ENCODE measurements at places on chromosomes 6 and 20.

DNA sequence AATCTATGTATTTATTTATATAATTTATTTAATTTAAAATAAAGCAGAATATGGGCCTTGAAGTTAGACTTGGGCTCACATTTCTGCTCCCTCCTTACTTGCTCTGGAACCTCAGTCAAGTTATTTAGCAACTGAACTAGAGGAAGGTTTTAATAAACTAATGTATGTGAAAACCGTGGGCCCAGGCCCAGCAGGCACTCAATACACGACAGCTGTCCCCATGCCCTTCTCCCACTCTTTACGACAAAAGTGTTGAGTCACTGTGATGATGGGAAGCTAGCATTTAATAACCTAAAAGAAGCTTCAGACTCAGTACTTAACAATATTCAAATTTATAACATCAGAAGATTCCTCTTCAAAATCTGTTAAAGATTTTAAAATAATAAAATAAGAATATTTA is 46.7 kb downstream of the SERAC1 start:
- no peak for DNase-seq

DNA sequence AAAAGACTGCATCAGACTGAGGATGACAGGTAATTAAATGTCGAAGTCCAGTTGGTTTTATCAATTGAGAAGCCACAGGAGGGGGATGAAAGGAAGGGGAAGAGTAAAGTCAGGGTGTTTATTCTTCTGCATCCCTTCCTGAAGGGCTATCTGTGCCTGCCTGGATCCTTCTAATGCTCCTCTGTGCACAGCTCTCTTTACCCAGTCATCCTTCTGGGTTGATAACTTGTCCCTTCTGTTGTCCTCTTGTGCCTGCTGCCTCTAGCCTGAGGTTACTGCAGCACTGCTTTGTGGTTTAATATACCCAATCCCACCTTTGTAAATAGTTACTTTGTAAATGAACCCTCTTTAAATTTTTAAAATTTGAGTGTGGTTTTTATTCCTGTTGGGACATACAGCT is 1127.3 kb downstream of the EPHA7 start:
- DNase-seq, result no peak

DNA sequence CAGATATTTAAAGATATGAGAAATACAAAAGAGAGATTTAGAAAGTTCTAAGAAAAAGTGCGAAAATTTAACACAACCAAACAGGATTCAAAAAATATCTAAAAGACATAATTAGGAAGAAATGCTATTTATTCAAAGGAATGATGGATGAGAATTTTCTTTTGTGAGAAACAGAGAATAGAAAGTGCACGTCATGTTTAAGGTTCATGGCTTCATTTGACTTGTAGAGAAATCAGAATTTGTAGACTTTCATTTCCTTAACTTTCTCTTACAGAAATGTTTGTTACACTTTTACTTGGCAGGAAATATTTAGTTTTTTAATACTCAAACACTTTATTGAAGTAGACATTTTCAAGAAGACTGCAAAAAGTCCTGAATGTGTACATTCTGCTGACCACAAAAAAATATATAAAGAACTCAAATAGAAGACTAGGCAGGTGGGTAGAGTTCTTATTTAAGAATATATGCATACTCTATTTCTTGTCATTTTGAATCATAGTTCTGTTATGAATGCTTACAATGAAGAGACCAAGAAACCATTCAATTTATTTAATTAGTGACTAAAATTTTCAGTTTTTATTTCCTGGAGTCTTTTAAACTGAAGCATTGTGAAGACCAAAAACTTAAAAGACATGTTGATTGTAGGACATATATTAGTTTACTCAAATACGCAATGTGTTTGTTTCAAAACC is 710.5 kb upstream of the HS3ST5 start:
- DNase-seq, result no peak

- DNase-seq, result no peak
Measured at GRCh38 chr6:37042150-37042549, 36.7 kb downstream of the FGD2 start.

DNA sequence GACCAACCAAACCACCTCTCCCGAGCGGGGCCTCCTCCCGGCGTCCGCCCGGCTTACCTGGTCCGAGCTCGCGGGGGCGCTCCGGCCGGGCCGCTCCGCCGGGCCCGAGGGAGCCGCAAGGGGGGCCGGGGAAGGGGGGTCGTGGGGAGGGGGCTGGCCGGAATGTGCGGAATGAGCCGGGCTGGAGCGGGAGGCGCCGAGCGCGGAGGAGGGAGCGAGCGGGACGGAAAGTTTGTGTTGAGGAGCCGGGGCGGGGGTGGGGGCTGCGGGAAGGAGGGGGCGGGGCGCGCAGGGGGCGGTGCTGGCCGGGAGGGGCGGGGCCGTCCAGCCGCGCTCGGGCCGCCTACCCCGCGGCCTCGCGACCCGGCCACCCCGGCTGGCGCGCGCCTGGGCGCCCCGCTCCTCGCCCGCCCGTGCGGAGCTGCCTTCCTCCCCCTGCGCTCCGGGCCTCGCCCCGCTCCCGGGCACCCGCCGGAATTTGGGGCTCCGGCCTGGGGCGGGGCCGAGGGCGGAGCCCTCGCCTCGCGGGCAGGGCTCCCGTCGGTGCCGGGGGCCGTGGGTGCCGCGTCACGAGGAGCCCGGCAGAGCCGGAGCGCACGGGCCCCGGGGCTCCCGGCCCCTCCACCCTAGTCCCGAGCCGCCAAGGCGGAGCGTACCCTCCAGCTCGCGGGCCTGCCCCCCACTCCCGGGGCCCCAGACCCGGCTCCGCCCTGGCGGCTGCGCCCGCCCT is at the start of gene TEAD3:
Gene TEAD3 (minus strand): TSS at position 239 of the 730 bp plus-strand sequence.
- DNase-seq, result no peak

GRCh38 chr20:16111852-16112412 is 461.3 kb downstream of the KIF16B start:
- DNase-seq, result peak; percentile 23

- no peak for DNase-seq
Measured at GRCh38 chr6:81861281-81861680, 108.8 kb upstream of the TENT5A start.

GRCh38 chr20:21607971-21608725 is 94.3 kb upstream of the NKX2-2 start:
- peak; percentile 93 for DNase-seq

DNA sequence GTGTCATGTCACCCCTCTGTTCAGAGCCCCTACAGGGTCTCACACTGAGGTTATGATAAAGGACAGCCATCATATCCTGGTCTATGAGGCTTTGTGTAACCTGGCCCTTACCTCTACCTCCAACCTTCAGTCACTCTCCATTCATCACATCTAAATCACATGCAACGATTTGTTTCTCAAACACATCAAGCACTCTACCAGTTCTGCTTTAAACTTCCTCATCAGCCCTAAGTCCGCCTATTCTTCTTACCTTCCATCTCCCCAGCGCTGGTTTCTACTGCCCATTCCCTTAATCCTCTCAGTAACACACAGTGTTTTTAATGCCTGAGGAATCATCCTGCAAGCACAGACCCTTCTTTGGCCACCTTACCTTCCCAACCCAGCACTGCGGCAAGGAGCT is 17.9 kb upstream of the BACH2 start:
- DNase-seq, result no peak

GRCh38 chr6:160974304-160974771 is 17.2 kb upstream of the MAP3K4 start:
- no peak for DNase-seq

DNA sequence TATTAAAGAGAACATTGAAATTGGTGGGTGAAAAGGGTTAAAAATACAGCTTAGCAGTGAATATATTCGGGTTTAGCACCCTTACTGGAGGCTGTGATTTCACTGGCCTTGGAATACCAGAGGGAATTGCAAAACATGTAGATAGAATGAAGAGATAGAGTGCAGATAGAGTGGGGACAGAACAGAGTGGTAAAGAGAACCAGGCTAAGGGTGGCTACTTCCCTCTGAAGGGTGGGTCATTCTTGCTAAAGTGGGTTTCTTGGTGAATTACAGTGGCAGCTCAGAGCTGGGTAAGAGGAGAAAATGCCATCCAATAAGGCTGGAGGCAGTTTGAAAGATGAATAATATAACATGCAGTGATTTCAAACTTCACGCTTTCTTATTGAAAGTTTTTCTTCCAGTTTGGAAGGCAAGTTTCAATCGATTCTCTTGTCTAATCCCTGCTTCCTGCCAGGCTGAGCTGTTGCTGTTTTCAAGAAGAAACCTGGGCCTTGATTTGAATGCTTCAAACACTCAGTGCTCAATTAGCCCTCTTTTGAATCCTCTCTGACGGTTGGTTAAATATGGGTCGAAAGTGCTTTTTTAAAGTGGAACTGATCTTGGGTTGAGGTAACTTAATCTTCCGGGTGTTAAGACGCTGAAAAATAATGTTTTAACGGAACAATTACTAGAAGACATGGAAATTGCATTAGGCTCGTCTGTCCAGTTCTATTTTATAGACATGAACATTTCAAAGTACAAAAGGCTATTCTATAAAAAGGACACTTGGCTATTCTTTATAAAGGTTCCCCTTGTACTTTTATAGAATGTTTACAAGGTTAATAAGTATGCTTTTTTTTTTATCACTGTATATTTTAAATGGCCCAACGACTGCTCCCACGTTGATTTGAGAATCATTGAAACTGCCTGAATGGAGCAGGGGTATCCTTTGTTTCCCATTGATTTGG is 203.3 kb downstream of the BCAS1 start:
- DNase-seq, result no peak

- no peak for DNase-seq
Measured at GRCh38 chr6:104050455-104050854, 809.3 kb downstream of the HACE1 start.

- DNase-seq, result no peak
Measured at GRCh38 chr6:8087870-8088754, 14.2 kb downstream of the EEF1E1 start.

DNA sequence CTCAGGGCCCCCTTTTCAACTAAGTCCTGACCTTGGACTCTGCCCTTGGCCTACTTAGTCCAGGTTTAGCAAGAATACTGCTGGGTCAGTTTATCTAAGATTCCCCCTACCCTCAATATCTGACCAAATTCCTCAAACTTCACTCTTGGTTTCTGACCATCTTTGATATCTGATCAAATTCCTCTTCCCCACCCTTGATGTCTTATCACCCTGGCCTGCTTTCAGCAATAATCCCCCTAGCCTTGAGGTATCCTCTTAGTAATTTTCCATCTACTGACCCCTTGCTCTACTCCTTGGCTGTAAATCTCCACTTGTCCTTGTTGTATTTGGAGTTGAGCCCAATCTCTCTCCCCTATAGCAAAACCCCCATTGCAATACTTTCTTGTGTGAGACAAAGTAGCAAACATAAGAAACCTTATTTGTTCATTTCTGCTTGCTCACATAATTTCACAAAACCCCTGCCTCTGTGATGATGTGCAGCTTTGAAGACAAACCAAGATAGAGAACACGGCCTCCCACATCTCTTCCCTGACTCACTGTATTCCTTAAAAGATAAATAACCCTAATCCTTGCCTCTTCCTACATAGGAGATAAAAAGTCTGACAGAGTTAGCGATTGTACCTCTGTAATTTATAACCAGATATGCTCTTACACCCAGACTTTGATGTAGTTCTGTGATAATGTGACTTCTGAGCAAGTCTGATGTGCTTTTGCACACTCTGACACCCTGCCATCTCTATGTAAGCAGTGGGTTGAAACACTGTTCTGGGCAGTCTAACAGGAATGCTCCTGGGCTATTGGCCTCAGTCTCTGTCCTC is 13.8 kb upstream of the IYD start:
- DNase-seq, result no peak
